ENCODE measurements at places on chromosomes 3 and 15.

DNA sequence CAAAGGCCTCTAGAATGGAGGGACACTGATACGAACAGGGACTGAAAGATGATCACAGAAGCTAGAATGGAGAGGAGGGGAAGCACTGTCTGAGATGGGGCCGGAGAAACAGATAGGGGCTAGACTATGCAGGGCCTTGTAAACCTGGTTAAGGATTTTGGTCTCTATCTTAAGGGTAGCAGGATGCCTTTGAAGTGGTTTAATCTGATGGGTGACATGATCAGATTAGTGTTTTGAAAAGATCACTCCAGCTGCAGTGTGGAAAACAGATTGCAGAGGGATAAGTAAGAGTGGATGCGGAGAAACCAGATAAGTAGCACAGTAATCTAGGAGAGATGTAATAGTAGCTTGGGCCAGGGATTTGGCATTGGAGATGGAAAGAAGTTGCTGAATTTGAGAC lies 108.1 kb downstream of the RSRC1 start:
- no peak for DNase-seq

GRCh38 chr15:65638681-65639089 lies 16.9 kb downstream of the SLC24A1 start:
- peak; percentile 22 for DNase-seq

GRCh38 chr3:171811913-171812335 lies 1.6 kb upstream of the PLD1 start:
- no peak for DNase-seq

- no peak for DNase-seq
Measured at GRCh38 chr15:63907521-63907920, 73.8 kb upstream of the HERC1 start.

DNA sequence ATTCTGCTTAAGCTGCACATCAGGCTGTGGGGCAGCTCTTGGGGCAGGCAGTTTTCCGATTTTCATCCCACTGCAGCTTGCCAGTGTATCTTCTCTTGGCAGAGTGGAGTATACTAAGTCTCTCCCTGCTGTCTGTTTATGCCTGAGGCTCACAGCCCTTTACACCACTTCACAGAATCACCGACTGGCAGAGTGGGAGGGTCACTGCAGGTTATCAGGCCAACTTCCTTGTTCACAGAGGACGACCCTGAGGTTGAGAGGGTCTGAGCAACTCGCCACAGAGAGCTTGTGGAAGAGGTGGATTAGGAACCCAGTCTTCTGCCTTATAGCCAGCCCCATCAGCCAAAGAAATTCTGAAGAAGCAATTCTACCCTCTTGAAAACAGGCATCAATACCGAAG lies 30.9 kb downstream of the KIF9 start:
- no peak for DNase-seq

GRCh38 chr15:40877694-40878093 lies 3.7 kb upstream of the RHOV start:
- no peak for DNase-seq

GRCh38 chr3:40258555-40258954 lies 51.0 kb upstream of the EIF1B start:
- no peak for DNase-seq

DNA sequence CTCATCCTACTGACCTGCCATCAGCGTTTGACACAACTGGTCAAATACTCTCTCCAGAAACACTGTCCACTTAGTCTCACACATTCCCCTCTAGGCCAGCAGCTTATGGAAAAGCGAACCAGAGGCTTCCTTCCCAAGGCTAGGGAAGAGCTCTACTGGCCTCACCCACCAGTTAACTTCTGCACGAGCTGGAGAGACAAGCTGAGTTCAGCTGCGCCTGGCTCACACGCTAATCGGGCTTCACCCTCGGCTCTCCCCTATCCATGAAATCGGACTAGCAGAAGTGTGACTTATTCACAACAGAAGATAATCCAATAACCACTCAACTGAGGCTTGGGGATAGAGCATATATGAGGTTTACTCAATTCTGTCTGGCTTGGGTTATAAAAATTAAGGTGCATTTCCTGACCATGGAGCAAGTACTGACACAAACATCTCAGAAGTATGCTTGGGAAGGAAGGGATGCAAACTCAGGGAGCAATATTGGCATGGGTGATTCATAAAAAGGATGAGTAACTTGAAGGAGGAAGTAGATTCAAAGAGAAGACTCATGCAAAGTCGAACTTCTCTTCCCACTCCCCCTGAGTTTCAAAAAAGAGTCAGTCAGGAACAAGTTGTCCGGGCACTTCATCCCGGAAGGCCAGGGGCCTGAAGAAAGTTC lies 73.1 kb downstream of the XXYLT1 start:
- no peak for DNase-seq

- DNase-seq, result no peak
Measured at GRCh38 chr3:34983631-34984030, 655.7 kb upstream of the ARPP21 start.

DNA sequence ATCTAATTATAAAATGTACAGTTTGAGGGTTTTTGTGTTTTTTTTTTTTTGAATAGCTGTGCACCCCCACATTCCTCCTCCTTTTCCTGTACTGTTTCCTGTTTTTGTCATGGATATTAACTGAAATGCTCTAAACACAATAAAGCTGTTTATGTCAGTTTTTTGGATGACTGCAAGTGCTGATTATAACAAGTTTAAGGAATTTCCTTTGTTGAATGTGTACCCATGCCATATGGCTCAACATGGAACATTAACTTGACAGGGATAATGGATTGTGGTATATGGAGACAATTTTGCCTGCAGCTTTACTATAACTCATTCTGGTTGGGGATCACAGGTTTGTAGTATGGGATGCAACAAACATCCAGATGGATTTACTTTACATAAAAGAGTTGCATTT lies 216.4 kb downstream of the TCF12 start:
- DNase-seq, result no peak

DNA sequence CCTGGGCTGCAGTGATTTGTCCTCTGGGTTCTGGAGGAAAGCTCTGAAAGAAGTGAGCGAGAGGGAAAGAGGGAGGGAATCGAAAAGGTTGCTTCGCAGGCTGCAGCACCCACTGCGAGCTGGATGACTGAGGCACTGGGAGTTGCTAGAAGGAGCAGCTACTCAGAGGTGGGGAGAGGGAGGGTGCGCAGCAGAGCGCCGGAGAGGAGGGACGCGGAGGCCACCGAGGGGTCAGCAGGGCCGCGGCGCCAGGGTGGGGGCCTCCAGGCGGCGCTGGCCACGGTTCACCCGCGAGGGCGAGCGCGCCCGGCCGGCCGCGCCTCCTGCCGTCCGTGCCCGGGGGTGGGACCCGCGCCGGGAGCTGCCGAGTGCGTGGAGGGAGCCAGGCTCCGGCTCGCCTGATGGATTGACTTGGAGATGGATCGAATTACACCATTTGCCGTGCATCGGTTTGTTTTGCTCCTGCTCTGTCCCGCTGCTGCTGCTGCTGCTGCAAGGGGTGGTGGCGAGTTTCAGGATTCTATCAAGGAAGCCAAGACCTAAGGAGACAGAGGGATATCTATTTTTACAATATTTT lies at the start of gene SEMA6D:
Gene SEMA6D (plus strand): TSS at position 470 of the 577 bp plus-strand sequence. CDS start 42,294 bp downstream, outside the sequence.
- DNase-seq, result peak; percentile 43

DNA sequence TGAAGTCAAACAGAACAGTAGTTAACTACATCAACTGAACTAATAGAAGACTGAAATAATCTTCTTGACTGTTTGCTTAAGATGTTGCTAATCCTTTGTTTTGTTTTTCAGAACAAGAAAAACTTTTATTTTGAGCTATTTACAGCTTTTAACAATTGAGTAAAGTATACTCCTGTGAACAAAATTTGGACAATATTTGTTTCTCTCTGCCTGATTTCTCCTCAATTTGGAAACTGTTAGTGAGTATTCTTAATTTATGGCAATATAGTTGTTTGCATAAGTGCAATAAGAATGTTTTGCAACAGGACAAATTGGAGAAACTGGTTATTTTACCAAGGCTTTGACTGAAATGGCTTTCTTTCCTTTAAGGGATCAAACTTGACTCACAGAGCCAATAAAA lies 36.5 kb upstream of the ENTPD3 start:
- no peak for DNase-seq

- no peak for DNase-seq
Measured at GRCh38 chr3:23738944-23739343, 66.8 kb upstream of the UBE2E1 start.

DNA sequence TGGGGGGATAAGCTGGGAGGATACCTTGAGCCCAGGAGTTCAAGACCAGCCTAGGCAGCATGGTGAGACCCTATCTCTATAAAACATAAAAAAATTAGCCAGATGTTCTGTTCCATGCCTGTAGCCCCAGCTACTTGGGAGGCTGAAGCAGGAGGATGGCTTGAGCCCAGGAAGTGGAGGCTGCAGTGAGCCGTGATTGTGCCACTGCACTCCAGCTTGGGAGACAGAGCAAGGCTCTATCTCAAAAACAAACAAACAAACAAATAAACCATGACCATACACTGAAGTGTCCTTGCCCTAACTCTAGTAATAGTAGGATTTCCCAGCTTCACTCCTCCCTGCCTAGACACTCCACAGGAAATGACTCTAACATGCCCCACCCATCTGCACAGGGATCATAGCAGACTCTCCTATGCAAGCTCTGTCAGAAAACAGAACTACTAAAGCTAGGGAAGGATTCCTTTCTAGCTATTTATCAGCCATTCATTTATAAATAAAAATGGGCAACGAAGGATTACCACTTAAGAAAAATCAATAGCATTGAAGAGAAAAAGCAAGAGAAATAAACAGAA lies 4.6 kb downstream of the ERICH6 start:
- DNase-seq, result no peak

GRCh38 chr15:26711445-26711844 lies 61.4 kb downstream of the GABRB3 start:
- DNase-seq, result no peak

GRCh38 chr3:34264337-34265041 lies 466.1 kb downstream of the PDCD6IP start:
- DNase-seq, result no peak

- DNase-seq, result no peak
Measured at GRCh38 chr3:45171283-45171682, 25.1 kb upstream of the CDCP1 start.

DNA sequence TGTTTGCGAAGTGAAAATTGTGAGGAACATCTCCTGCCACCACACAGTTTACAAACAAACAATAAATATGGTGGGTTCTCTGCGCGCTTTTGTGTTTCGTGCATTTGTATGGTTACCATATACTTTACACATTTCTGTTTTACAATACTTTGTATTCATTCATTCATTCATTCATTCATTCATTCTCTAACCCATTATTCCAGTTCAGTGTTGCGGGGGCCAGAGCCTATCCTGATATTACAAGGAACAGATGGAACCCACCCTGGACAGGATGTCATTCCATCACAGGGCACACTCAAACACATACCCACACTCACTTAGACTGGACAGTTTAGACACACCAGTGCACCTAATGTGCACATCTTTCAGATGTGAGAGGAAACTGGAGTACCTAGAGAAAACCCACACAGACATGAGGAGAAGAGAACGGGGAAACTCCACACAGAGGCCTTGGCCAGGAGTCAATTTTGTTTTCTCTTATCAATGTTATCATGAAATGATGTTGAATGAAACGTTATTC lies 160.5 kb downstream of the FNDC3B start:
- no peak for DNase-seq

DNA sequence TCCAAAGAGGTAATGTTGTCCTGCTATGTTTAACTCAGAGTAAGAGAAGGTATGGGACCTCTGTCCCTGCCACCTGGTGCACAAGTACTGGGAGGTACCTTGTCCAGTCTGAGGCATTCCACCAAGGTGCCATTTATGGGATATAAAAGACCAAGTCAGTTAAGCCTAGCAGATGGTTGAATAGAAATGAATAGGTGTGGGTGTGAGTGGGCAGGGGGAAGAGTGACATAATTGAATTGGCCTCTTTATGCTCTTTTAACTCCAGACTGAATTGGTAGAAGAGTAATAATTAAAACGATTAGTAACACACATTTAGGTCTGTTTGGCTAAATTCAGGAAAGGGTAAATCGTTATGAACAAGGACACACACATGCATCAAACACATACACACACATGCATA lies 562 bp downstream of the ADGRG7 start:
- DNase-seq, result no peak

- DNase-seq, result no peak
Measured at GRCh38 chr15:34338347-34338746, 766 bp upstream of the SLC12A6 start.

- no peak for DNase-seq
Measured at GRCh38 chr3:139355891-139356290, 12.1 kb downstream of the MRPS22 start.

DNA sequence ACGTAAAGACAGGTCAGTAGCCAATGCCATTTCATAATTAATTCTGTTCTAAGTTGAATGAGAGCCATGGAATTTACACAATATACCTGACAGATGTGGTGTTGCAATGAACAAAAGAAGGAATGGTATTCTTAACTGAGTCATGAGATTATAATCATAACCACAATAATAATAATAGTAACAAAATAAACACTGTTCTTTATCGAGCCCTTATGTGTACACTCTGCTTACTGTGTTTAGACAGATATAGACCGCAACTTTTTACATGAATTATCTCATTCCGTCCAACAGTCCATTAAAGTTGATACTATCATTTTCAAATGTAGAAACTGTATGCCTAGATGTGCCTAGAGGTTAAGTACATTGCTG lies 28.2 kb upstream of the SCAANT1 start:
- DNase-seq, result no peak

- no peak for DNase-seq
Measured at GRCh38 chr15:67121644-67122605, 56.5 kb downstream of the SMAD3 start.

- DNase-seq, result no peak
Measured at GRCh38 chr3:25597535-25598101, 67.1 kb downstream of the TOP2B start.

DNA sequence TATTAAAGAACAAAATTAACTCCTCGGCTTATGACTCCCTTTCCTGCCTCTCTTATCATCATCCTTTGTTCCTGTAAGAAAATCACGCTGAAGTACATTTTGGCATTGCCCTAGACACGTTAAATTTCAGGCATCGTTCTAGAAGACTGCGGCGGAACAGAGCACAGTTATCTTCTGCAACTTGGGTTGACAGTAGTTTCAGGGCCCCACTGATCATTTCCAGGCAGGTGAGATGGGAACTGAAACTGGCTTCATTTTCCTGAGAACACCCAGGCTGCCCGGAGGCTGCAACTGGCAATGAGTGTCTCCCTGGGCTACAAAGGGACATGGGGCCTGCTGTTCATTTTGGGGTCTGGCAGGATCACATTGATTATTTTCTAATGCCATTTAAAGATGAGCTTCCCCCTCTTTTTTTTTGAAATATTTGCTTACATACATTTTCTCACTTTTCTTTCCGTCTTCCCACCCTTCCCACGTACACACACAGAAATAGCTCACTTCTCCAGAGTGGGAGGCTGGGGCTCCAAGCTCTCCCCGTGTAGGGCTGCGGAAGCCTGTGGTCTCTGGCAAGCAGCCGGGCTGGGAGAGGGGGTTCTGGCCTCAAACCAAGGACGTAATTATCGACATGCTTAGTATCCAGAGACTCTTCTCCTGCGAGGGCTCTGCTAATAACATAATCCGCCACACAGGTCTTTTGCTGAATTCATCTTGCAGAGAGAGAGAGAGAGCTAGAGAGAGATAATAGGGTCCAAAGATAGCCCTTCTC lies 267.4 kb downstream of the ABHD5 start:
- no peak for DNase-seq

Data from NCI-H187 treated with DMSO at 0.1 percent for 48 hours (cell line).